Activated CD8-positive, alpha-beta T cell treated with anti-CD3 and anti-CD28 coated beads for 36 hours (primary cell): ENCODE measurements at places on chromosomes 2 and 18. TPM values are rescaled to one million over a fixed set of nuclear protein-coding genes. Genes with fewer than 3 reads are reported as not detected.

The ERICH2 gene
- not detected for total RNA-seq

The HOXD1 gene
- total RNA-seq = not detected

The SLC4A3 gene
- total RNA-seq = not detected

The CCDC85A gene
- not detected for total RNA-seq

The GRHL1 gene
- total RNA-seq = 0.20 TPM

The ST6GAL2 gene
- not detected for total RNA-seq

The SNTG2 gene
- 3.2 TPM for total RNA-seq

- DNase-seq = no peak
Observed at GRCh38 chr2:204078003-204078698, 141.6 kb downstream of the ICOS start.

DNA sequence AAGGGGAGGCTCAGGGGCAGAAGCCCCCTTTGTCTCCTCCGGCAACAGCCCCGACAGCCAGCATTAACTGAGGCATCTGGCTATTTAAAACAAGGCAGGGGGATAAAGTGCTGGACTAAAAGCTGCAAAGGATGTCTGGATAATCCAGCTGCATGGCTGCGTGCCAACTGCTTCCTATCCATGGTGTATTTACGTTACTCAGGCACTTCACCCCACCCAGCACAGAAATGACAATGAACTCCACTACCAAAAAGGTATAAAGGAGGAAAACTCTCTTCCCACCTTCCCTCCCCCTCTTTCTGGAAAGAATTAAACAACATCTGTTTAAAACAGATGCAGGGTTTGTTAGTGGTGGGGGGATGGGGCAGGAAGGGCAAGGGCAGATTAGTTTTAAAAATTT lies 82.5 kb downstream of the SPRED2 start:
- DNase-seq = no peak

GRCh38 chr2:51153236-51153635 lies 121.3 kb upstream of the NRXN1 start:
- no peak for DNase-seq

GRCh38 chr18:35876243-35876642 lies 96.2 kb upstream of the RMP24 start:
- no peak for DNase-seq

DNA sequence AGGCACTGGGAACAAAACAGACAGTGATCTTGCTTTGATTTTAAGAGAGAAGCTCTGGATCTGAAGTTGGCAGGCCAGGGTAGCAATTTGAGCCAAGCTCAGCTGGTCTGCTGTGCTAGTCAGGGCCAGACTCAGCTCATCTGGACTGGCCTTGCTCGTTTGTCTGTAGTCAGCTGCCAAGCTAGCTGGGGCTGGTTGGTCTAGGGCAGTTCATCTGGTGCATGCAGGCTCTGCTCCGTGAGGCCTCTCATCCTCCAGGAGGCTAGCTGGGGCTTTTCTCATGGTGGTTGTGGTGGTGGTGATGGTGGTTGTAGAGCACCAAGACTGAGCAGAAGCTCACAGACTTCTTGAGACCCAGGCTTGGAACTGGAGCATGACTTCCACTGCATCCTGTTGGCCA lies 10.3 kb downstream of the FBLN7 start:
- no peak for DNase-seq

DNA sequence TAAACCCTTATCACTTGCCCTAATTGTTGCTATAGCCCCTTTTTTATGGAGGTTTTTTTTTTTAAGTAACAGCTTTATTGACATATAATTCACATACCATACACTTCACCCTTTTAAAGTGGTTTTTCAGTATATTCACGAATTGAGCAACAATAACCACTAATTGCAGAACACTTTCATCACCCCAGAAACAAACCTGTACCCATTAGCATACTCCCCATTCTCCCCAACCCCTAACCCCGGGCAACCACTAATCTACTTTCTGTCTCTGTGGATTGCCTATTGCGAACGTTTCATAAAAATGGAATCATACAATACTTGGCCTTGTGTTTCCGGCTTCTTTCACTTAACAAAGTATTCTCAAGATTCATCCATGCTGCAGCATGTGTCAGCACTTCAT lies 213.6 kb downstream of the ATAD2B start:
- no peak for DNase-seq

GRCh38 chr2:133209325-133209724 lies 358.9 kb downstream of the NCKAP5 start:
- no peak for DNase-seq

DNA sequence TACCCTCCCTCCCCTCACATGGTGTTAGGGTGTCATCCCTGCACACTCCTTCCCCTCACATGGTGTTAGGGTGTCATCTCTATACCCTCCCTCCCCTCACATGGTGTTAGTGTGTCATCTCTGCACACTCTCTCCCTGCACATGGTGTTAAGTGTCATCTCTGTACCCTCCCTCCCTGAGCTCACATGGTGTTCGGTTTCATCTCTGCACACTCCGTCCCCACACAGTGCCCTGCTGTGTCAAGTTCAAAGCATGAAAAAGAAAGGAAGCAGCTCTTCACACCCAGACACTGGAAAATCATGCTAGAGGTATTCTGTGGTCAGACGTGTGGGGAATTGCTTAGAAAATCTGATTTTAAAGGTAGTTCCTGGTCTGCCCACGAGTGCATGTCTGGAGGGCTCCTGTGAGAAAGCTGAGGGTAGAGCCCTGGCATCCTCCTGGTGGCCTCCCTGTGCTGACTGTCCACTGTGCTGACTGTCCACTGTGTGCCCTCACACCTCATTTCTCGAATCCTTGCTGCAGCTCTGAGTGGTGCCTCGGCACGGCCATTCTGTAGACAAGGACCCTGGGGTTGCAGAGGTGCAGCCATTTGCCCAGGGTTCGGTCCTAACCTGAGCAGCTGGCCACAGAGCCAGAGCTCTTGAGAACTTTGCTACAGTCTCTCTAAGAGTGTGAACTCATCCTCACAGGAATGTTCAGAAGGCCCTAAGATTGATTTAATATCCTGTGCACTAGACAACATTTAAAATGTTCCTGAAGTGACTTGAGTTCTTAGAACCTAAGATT lies 69.1 kb upstream of the NFATC1 start:
- peak; percentile 18 for DNase-seq

- DNase-seq = no peak
Observed at GRCh38 chr18:59379772-59380522, 20.9 kb upstream of the LMAN1 start.

DNA sequence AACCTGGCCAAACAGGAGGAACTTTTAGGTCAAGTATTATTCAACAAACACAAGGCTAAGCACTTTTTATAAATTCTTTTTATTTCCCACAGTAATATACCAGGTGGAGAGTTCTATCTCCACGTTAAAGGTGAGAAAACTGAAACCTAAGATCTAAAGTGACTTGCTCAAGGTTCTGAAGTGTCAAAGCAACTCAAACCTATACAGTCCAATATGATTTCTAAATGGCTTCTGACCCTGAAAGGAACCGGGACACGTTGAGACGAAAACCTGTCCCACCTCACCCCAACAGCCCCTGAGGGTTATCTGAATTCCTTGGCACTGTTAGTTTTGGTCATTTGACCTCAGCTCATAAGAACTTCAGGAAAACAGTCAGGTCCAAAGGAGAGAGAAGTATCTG lies 814.5 kb upstream of the LRATD1 start:
- no peak for DNase-seq

- DNase-seq = no peak
Observed at GRCh38 chr18:12701161-12701560, 1.4 kb downstream of the CEP76 start.

DNA sequence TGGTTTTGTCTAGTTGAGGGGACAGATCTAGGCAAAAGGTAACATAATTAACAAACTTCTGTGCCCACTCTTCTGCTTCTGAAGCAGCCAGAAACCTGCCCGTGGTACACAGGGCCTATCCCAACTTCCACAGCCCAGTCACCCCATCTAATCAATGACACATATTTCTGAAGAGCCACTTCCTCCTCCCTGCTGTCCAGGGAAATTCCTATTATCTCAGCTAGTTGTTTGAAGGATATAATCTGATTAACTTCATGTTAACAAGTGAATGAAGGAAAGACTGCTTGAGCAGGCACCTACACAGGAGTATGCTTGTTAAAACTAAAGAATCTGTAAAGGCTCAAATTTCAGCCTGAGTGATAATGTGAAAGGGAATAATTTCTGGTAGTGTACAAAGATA lies 61.4 kb downstream of the CCDC148 start:
- DNase-seq = no peak

DNA sequence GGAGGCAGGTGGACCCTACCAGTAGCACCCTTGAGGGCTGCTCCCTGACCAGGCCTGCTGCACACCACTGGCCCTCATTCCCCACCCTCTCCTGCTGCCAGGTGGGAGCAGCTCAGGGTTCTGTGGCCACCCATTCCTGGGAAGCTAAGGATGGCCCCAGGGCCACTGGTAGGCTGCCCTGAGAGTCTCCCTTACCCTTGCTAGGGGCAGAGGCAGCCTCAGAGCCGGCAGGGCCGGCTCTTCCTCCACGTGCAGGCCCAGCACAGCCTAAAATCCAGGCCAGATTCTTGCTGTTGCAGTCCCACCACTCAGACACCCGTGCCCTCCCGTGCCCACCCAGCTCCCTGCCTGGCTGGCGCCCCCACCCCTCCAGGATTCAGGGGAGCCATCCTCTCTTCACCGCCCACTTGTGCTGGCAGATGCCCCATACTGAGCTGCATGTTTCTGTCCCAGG lies 199.0 kb downstream of the EIPR1 start:
- DNase-seq = no peak

- no peak for DNase-seq
Observed at GRCh38 chr18:23714576-23714975, 25.3 kb downstream of the LAMA3 start.

GRCh38 chr2:207394812-207395534 lies 134.8 kb upstream of the CREB1 start:
- peak; percentile 71 for DNase-seq

DNA sequence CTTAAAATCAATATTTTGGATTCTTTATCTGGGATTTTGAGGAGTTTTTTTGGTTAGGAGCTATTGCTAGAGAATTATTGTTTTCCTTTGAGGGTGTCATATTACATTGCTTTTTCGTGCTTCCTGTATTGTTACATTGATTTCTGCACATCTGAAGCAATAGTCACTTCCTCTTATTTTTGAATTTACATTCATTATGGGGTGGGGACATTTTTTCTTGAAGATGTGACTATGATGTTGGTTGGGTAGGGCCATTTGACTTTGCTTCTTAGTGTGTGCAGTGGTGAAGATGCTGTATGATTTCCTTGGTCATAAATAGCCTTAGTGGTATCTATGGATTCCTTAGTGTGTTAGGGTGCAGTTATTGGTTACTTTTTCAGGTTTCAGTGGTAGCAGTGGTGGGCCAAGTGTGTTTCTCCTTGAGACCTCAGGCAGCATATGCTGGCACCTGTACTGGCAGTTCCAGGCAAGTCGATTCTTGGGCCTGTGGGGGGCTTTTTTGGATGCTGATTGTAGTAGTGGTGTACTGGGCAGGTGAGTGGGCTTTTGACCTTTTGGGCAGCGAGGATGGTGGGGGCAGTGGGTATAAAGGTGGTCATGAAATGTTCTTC lies 61.8 kb downstream of the ARHGAP25 start:
- peak; percentile 25 for DNase-seq

DNA sequence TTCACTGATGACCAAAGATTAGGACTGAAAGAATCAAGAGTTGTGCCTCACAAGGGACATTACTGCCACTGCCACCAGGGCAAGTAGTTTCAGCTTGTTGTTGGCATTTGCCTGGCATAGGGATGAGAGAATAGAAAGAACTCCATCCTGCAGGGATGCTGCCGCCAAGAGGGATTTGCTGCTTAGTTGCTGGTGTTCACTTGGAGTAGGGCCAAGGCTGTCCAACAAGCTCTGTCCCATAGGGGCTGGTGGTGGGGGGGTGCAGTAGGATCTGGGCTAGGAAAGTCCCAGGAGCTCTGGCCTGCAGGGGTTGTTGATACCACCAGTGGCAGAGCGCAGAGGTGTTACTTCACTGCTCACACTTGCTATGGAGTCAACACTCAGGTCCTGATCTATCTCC lies 84.9 kb upstream of the MGAT4A start:
- DNase-seq = no peak

GRCh38 chr2:165891345-165891744 lies 62.2 kb downstream of the TTC21B start:
- no peak for DNase-seq

DNA sequence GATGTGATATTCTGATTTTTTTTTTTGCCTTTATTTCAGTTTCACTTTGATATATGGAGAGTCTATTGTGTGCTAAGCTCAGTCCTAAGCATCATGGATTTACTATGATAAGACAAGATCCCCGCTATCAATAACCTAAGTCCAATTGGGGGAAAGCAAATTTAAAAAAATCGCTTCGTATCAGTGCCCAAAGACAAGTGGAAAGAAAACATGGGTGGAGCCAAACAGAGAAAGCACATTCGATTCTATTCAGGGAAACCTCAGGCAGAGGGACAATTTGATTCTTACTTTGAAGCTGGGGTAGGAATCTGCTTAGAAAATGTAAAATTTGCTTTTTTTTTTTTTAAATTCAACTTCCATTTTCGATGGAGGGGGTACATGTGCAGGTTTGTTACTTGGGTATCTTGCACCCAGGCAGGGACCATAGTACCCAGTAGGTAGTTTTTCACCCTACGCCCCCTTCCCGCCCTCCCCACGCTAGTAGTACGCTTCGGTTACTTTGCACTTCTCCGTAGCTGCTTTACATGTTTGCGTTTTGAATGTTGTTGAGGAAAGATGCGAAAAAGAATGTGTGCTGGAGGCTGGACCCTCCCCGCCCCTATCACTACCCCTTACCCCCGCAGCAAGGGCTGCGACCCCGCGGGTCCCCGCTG lies 12.4 kb downstream of the KIF5C start:
- DNase-seq = no peak

- DNase-seq = peak; percentile 57
Observed at GRCh38 chr2:86623043-86623493, 597 bp downstream of the RNF103 start.

DNA sequence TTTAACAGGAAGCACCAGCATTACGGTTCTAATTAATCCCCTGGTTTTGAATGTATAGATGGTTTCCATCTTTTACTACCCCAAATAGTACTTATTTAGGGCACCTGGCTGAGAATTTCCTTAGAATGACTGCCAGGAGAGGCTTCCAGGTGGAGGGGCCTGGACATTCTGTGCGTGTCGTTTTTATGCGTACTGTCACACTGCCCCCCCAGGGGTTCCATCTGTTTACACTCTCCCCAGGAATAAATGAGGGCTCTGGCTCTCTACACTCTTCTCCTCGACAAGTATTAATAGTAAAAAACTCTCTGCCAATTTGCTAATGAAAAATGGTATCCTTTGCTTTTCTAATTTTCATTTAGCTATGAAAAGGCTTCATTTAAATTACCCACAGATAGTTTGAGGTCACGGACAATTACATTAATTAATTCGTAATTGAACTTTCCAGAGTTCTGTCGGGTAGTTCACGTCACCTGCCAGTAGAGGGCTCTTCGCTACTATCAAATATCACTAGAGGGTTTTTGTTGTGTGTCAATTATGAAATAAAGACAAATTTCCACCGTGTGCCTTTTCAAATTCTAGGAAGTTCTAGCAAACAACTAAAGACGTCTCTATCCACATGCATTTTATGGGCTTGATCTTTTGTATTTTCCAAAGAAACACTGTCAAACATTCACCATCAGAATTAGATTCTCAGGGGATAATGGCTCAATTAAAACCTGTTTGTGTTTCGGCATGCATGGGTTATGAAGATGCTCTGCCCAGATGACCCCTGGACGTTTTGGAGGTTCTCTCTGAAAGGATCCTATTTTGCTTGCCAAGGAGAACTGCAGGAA lies 88.8 kb upstream of the ASB18 start:
- DNase-seq = peak; percentile 56
